ENCODE measurements at places on chromosomes 6 and 20.

DNA sequence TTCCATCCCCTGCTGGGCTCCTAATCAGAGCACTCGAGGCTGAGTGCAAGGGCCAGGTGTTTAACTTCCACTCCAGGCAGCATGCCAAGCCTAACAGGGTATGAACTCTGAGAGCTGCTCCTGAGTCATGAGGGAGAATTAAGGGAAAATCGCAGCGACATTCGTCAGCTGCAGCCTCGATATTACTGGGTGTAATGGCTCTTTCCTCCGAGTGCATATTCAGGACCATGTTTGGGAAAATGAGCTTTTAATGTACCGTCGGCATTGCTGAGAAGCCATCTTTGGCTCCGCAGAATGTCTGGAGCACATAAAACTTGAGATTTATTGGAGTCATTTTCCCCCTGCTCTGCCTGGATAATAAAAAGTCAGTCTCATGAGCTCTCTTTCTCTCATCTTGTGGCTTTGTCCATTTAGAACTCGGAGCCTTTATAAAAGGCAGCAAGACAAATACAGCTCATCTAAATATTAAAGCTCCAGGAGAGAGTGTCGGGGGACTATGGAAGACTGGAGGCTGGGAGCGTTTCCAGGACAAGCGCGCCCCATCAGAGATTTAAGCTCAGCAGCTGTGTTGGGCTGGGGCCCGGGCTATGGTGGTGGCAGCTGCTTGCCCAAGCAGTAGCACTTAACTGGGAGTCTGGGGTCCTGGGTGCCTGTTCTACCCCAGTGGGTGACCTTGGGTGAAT lies 103.7 kb downstream of the TOX2 start:
- DNase-seq = no peak

GRCh38 chr6:163461696-163462095 lies 47.2 kb downstream of the QKI start:
- DNase-seq = no peak

DNA sequence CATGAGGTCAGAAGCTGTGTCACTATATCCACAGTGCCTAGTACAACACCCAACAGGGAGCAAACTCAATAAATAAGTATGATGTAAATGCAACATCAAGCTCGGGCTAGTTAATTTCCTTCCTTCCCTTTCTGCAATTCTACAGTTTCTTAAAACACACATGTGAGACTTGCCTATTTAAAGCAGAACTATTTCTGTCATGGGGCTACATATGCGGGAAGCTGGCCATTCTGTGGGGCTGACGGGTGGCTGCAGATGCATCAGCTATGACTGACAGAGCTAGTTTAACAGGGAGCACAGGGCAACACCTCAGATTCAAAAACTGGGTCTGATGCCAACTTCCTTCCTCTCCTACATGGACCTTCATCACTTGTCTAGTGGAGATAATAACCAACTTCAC lies 118.1 kb upstream of the ENPP5 start:
- no peak for DNase-seq

GRCh38 chr6:56851074-56851473 lies 103.8 kb upstream of the BEND6 start:
- no peak for DNase-seq

DNA sequence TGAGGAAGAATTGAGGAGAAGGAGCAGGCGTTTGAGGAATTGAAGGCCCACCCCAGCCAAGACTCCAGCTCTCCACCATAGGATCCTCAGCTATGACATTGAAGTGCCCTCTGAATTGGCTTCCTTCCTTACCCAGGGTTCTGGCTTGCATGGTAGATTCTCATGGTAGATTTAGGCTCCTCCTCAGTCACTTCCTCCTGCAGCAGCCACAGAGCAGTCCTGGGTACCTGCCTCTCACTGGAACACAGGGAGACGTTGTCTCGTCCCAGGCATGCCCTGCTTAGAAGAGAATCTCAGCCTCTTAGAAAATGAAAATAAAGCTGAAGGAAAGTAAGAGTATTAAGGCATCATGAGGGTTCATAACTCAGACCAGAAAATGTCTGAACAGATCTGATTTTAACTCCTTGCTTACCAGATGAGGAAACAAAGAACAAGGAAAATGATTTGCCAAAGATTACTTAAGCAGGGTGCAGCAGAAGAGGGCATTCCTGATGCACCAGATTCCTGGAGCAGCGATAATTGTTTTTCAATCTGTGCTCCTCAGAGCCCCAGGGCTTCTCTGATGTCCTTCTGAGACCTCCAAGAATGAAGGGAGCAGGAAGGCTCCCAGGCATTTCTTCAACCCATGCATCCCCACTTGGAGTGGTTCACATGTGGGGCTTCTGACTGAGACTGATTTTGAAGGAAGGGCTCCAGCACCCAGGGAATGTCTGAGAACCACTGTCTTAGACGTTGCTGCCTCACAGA lies 219.8 kb downstream of the HIVEP2 start:
- no peak for DNase-seq

DNA sequence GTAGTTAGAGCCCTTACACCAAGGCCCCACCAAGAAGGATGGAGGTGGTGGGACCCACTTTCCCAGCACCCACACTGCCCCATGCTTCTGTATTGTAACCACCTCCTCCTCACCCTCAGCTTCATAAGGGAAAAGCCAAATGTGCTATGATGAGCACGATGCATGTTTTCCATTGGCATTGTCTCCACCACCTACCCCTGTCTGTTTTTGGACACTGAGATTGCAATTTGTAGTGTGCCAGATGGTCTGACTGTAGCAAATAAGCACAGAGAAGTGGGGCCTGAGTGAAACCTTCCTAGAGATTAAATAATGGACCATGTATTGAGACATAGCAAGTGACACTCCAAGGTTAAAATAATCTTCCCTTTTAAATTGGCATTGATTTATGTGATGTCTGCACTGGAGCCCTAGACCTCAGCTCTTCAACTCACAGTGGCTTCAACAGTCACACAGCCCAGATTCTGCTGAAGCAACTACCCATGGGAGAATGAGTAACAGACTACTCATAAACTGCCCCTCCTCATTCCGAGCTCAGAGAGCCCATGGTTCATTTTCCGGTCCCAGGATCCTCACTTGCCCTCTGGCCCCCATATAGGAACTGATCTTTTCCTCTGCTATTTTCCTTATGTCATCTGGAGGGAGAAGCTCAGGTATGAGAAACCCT lies 177.9 kb downstream of the COL9A1 start:
- DNase-seq = no peak

- DNase-seq = no peak
These were observed 51.1 kb upstream of the SLC24A3 start for GRCh38 chr20:19161336-19161735.

- no peak for DNase-seq
These were observed 8.7 kb upstream of the OSER1 start for GRCh38 chr20:44219170-44219730.

DNA sequence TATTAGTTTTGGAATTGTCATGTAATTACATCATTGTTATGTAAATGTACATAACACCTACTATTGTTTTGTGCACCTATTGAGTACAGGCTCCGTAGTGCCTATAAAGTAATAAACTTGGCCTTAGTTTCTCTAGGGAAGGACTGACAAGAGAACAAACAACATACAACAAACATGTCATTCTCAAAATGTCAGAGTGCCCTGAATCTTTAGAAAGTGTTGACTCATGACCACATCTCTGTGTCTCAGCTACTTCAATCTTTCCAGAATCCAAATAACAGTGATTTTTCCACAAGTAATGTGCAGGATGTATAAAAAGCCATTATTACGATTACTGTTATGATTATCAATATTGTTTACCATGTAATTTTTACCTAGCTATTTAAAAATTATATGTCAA lies 17.2 kb downstream of the LAMP5 start:
- no peak for DNase-seq

GRCh38 chr6:45658400-45658799 lies 280.7 kb upstream of the SUPT3H start:
- DNase-seq = no peak

DNA sequence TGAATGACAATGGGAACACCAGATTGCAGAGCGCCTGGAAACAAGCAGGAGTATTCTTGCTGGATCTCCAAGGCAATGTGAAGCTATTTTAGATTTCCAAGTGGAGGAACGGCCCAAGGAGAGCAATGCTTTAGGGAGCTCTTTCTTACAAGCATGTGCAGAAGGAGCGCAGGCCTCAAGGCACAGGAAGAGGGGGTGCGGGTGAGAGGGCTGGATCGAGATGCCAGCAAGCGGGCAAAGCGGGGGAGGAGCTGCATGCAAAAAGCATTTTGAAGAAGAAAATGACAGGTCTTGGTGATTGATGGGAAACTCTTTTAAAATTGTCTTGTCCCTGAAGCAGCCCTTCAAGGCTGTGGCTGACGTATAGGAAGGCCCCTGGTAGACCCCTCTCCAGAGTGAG lies 171.9 kb downstream of the QRSL1 start:
- DNase-seq = no peak

DNA sequence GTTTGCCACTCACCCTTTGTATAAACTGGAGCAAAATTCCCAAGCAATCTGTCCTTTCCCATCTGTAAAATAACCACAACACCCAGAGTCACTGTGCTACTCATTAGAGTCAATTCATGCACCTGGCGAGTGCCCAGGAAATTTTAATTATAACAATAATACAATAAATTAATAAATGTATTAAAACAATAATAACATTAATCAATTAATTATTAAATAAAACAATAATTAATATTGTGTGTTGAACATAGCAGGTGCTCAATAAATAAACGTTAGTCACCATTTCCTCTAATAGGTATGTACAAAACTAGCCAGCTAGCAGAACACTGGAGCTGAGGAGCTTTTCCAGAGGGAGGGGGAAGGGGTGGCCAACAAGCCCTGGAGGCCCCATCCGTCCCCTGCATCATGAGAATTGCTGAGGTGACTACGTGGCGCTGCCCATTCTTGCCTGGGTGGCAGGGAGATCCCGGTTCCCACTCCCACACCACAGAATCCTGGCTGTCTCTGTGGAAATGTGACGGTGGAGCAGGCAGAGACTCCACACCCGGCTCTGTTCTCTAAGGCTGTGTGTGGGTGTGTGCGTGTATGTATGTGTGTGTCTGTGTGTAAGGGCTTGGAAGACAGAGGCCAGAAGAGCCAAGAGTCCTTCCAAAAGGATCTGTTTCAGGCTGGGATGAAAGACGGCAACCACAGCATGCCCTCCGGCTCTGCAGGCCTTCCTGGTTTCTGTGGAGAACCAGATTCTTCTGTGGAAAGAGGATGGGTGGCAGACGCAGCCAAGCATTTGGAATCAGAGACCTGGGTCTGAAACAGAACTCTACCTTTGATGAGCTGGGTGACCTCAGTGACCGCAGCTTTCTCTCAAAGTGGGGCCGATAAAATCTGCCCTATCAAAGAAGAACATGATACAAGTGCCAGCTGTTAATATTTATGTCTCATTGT lies 18.8 kb upstream of the EZR start:
- no peak for DNase-seq

GRCh38 chr6:25359891-25360290 lies 80.7 kb downstream of the CARMIL1 start:
- DNase-seq = no peak

DNA sequence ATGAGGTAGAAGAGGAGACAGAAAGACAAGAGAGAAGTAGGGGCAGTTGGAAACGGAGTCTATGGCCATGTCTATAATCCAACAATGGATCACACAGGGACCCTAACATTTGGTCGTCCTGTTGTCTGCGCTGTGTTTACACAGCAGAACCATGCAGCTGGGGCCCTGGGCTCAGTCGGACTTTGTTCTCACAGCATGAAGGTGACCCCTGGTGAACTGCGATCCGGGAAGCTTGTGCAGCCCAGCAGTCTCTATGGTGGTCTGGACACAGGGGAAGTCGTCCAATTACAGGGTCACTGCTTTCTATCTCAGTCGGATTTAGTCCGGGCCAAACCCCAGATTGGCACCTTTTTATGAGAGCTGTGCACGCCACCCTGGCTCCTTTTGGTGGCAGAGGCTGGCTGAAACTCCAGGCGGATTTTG lies 153.6 kb downstream of the FOXA2 start:
- DNase-seq = no peak

DNA sequence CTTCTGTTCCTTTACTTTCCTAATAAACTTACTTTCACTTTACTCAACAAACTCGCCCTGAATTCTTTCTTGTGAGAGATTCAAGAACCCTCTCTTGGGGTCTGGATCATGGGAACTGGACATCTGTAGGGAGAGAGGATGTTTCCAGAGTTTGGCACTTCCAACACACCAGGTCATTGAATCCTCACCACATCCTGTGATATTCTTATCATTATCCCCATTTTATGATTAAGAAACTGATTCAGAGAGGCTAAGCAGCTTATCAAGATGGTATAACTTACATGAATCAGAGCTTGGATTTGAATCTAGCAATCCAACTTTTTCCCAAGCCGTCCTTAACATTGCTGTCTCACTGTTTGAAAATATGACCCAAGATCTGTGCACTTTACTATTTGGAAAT lies 15.5 kb downstream of the PPIL6 start:
- DNase-seq = no peak

- no peak for DNase-seq
These were observed 129.2 kb downstream of the TMEM242 start for GRCh38 chr6:157194110-157194509.

- no peak for DNase-seq
These were observed 55.0 kb downstream of the AIG1 start for GRCh38 chr6:143115728-143116127.

DNA sequence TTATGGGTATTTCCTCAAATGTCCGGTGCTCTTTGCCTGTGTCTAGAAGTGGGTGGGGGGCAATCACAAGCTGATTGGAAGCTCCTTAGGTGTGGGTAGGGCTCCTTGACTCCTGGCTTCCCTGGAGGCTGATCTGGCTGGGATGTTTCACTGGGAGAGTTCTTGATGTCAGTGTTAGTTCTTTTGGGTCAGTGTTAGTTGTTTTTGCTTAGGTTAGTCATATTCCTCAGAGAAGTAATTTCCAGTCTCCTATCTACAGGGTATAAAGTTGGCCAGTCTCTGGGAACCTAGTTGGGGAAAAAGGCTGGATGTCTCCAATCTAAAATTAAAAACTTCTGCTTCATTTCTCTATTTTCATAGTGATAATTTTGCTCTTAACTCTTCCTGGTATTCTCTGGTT lies 23.6 kb downstream of the CDC5L start:
- DNase-seq = no peak

DNA sequence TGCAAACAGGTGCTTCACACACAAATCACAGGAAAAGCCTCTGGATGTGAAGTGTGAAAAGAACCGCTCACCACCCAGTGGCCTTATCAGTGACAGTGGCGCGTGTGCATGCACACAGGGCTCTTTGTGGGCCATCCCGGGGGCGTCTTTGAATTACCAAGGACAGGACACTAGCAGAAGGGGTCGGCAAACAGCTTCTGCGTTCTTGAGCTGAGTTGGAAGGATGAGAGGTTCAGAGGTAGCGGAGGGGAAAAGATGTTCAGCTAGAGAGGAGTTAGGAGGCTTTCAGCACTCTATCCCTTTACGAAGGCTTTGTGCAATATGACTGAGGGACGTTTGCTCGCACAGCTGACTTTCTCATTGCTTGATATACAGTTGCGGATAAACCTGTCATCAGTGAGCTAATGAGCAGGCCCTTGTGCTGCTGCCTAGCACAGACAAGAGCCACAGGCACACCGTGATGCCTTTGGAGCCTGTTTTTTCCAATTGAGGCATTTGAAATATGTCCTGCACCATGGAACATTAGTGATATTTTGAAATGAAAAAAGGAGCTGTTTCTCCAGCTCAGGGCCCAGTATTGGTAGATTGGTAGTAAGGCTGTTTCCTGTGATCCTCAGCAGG lies 83.1 kb downstream of the IYD start:
- DNase-seq = no peak

- DNase-seq = no peak
These were observed 21.1 kb downstream of the COL20A1 start for GRCh38 chr20:63314015-63314471.

All from stimulated activated naive CD4-positive, alpha-beta T cell (primary cell).